Bone marrow (tissue), 2 donors: ENCODE measurements at places on chromosomes 7 and 10.

DNA sequence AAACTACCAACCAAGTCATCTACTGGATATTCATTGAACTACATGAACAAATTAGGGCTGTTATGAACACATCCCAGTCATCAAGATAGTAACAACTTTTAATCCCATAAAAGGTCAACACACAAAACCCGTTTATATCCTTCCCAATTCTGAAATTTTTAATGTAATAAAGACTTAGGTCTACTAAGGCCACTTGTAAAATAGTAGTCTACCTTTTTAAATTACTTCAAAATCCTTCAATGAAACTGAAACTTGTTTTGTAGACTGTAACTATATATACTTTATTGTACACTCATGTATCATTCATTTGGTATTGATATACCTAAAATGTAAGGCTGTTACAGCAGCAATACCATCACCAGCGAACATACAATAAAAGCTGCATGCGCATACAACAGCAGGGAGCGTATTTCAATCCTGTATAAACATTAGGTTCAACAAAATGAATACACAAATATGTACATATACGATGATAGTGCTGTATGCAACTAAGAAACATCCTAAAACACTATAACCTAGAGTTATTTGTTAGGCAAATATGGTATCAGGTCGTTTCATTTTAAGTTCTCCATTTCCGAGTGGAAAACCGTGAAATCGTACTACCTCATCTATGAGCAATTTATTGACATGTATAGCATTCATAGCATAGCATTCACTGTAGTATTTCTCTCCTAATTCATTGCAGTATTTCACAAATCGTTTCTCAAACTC, 973 bp downstream of the ATAD1 start:
- no peak for DNase-seq

- DNase-seq, result no peak
Measured at GRCh38 chr7:151696721-151697514, 177.2 kb upstream of the RHEB start.

GRCh38 chr7:139382439-139382838, 22.7 kb downstream of the LUC7L2 start:
- no peak for DNase-seq

- peak; percentile 54 for DNase-seq
Measured at GRCh38 chr7:93980744-93981479, 23.2 kb downstream of the BET1 start.

GRCh38 chr7:139681463-139681755, 96.4 kb downstream of the HIPK2 start:
- DNase-seq, result no peak

DNA sequence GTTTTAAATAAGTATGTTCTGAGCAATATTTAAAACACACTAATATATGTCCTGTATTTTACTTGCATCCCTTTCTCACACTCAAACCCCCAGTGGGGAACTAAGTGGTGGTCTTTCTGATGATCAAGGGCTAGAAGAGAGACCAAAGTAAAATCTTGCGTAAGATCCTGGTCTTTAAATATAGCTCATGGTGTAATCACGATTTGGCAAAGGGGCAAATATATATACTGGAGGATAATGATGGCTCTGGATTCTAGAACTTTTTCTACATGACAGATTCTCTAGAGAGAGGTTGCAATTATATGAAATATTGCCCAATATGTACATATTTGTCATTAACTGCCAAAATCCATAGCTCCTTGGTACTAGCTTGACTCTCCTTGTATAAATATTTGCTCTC, 438.3 kb downstream of the NXPH1 start:
- no peak for DNase-seq

DNA sequence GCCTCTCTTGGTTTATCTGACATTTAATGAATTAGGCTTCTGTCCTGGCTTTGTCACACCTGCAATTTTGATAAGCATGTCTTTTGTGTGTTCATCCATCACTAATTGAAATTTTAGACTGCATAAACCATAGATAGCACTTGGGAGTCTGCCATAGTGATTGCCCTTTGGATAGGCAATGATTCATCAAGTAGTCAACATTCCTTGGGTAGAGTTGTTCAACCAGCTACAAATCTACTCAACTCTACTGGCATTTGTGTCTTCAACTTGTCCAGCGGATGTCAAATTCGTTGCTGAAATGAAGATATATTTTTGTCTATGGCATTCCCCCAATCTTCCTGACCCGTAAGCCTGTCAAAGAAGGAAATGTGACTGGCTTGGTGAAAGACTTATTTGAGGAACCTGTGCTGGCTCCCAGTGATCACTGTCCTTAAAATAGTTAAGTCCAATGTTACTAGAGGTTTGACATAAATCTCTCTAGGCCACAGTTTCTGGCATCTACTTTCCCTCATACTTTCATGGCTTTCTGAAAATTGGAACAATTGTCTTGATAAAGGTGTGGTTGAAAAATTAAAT, 33.7 kb upstream of the CREB5 start:
- no peak for DNase-seq

DNA sequence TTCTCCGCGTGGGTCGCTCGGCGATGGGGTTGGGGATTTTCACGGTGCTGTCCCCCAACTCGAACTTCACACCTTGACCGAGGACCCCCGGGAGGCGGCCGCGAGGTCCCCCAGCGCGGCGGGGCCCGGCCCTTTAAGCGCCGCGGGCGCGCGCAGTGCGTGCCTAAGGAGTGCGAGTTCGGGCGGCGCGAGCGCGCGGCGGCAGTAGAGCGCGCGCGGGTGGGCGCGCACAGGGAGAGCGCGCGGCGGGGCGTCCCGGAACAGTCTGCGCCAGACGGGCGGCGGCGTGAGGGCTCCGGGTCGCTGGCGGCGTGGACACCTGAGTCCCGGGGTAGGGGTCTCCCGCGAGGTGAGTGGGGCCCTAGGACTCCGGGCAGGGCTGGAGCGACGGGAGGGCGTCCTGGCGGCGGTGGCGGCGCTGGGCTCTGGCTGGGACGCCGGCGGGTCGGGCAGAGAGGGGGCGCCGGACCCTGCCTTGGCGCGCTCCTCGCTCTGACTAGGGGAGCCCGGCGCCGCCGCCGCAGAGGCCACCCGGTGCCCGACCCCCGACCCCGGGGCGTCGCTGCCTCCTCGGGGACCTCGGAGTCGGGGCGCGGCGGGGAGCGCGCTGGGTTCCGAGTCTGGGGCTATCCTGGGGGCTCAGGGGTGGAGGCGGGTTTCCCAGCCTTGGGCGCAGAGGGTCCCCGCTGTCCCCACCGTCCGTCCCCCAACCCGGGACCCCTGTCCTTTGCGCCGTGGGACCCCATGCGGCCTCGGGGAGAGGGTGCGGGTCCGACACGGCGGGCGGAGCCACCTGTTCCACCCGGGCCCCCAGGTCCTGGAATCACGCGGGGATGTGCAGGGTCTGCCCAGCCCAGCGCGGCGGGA, at the start of gene PROSER2:
TSS of gene PROSER2 (plus strand) at position 235 of the 867 bp plus-strand sequence. CDS start 28,722 bp downstream, outside the sequence.
- DNase-seq, result peak; percentile 11

- DNase-seq, result no peak
Measured at GRCh38 chr7:109375823-109376222, 806.1 kb downstream of the DNAJB9 start.
